Ovary (tissue), 10 donors: ENCODE measurements at places on chromosomes 3 and 15. TPM values are rescaled to one million over a fixed set of nuclear protein-coding genes. Genes with fewer than 3 reads are reported as not detected.

GRCh38 chr3:102235679-102236078 is 199.1 kb upstream of the ZPLD1 start:
- no peak for DNase-seq

NAALADL2 gene
- polyA plus RNA-seq: 6.6 TPM

CFAP92 gene
- polyA plus RNA-seq: 1.5 TPM

DNA sequence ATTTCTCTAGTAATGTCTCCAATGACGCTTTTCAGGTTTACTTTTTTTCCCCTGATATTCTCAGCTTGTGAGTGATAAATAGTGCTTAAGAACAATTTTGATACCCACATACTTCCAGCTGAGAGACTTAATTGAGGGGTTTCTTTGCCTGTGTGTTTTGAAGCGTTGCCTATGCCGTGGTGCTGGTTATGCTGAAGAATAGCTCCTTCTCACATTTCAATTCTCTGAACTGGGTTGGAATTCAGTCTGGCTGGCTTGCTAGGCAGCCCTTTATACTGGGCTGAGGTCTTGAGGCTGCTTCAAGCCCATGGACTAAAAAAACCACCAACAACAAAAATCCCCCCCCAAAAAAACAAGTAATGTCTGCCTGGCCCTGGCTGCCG is 87.4 kb downstream of the CHST2 start:
- DNase-seq: no peak
